Vagina (tissue), 2 donors: ENCODE measurements at places on chromosomes 3 and 15. TPM values are rescaled to one million over a fixed set of nuclear protein-coding genes. Genes with fewer than 3 reads are reported as not detected.

DNA sequence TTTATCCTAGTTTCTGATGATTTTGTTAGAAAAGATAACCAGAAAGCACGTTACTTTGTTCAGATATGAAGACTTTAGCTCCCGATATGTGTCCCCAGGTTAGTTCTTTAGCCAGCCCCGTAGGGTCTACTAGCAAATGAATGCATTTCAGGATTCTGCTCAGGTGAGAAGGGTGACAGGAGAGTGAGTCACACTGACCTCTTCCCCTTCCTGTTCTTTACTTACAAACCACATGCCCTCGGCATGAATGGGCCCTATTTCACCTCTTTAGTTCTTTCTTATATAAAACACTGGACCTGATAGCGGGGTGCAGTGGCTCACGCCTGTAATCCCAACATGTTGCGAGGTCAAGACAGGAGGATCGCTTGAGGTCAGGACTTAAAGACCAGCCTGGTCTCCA is 98.4 kb downstream of the SLC49A4 start:
- no peak for DNase-seq

The DPPA2 gene
- total RNA-seq, result not detected

DNA sequence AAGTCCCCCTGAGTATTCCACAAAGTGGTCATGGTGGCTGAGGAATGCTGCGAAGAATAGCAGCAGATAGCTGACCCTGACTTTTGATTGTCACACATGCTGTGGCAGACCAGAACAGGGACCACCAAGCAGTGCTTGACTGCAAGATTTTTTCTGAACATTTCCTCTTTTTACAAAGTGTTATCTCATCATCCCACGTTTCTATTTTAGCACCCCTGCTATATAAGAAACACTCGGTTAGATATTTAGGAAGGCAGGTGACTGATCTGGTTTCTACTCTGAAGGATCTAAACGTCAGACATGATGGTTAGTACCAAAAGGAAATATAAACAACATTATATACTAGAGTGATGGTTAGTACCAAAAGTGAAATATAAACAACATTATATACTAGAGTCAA is 9.1 kb downstream of the SLC25A26 start:
- DNase-seq, result no peak

GRCh38 chr3:123479891-123480290 is 31.0 kb upstream of the ADCY5 start:
- DNase-seq, result no peak

GRCh38 chr3:56003129-56003528 is 465.1 kb downstream of the ERC2 start:
- DNase-seq, result no peak

GRCh38 chr15:50485389-50485788 is 61.1 kb downstream of the USP50 start:
- DNase-seq, result no peak

The PLA2G4F gene
- total RNA-seq, result 35.1 TPM

The MYH15 gene
- total RNA-seq, result not detected

DNA sequence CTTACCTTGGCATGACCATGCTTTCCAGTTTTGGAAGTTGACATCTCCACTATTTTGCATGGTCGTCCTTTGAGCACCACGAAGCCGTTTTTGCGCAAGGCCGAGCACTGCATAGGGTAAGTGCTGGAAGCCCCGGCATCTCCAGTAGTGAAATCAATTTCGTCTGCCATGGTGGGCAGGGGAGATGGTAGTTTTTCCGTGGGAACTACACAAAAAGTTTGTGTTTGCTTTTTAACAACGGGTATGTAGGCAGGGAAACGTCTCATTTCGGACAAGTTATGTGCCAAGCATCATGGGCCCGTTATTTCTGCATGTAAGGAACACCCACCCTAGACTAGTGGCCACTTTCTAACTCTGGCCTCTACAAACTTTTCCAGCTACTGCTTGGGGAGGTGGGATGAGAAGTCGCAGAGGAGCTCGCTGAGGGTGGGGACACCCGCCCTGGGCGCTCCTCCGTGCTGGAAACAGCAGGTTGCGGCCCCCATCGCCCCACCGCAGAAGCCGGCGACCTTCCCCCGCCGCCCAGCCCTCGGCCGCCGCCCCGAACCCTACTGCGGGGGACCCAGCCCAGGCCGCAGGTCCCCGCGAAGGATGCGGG is 701 bp downstream of the EIF5A2 start:
- no peak for DNase-seq

- no peak for DNase-seq
Observed at GRCh38 chr3:106206146-106206545, 337.3 kb upstream of the CBLB start.

DNA sequence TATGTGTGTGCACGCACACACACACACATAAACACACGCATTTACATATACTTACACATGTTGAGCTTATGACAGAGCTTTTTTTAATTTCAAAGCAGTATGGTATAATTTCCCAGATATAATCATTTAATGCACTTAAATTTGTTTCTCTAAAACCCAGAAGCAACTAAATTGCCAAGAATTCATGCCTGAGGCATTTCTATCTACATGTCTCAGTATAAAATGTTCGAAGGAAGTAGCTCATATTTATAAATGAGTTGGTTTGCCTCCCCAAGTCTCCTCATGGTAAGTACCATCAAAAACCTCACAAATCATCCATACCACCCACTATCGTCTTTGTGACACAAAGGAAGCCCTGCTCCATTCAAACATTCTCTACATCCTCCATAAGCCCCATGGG is 130.6 kb downstream of the RPL22L1 start:
- no peak for DNase-seq

- no peak for DNase-seq
Observed at GRCh38 chr3:140529558-140529957, 148.3 kb upstream of the TRIM42 start.

DNA sequence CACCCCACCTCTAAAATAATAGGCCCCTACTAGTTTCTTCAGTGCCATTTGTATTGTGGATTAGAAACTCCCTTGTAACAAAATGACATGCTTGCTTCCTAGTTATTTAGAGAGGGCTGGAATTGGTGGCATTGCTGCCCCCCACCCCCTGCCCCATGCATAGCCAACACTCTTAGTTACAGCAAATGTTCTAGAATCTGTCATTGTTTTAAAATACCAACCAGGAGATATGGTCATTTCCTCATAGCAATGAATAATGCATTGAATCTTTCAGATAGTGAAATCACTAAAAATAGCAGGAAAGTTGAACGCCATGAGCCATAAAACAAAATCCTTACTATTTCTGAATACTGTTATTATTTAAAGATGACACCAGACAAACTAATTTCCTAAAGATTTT is 292.5 kb downstream of the ARPP21 start:
- DNase-seq, result no peak

GRCh38 chr15:72983801-72984545 is 68.3 kb upstream of the NEO1 start:
- DNase-seq, result no peak

- no peak for DNase-seq
Observed at GRCh38 chr3:151265166-151265565, 13.2 kb downstream of the P2RY14 start.

The RTP3 gene
- total RNA-seq, result not detected

- DNase-seq, result no peak
Observed at GRCh38 chr3:36319680-36320079, 60.6 kb upstream of the STAC start.

The JMJD7 gene
- 26.3 TPM for total RNA-seq

DNA sequence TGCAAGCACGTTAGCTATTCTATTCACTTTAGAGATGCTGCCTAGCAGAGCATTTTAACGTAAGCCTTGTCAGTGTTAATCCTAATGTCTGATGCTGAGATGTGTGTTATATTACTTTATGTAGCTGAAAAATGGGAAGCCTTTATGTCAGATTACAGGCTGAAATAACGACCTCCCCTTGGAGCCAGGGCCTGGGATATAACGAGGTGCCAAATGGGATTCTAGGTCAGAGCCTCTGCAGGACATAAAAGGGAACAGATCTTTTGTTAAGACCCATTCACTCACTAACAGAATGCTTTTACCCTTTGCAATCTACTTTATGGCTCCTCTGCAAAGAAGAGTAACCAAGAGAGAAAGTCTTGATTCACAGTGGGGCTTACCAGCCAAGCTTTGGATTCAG is 815.5 kb upstream of the CFAP20DC start:
- DNase-seq, result no peak

- no peak for DNase-seq
Observed at GRCh38 chr3:179091113-179091512, 19.5 kb upstream of the ZMAT3 start.

GRCh38 chr3:54841471-54841870 is 86.4 kb downstream of the LRTM1 start:
- DNase-seq, result no peak

The HIGD2B gene
- not detected for total RNA-seq

GRCh38 chr3:161217496-161217895 is 3.6 kb upstream of the NMD3 start:
- no peak for DNase-seq

DNA sequence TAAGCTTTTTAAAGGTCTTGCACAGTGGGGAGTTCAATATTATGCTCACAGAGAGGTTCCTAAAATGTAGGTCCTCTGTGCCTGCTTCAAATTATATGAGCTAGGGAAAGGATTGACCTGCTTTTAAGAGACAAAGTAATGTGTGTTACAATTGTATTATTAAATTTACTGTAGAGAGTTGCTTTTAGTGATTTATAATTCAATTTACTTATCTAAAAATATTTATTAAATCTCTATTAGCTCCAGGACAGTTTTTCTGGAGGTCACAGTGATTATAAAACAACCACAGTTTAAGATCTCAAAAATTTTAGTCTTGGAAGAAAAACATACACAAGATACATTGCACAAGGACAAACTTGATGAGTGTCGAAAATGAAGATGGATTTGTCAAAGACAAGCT is 665.7 kb upstream of the ARPP21 start:
- no peak for DNase-seq

- DNase-seq, result no peak
Observed at GRCh38 chr3:127823426-127823857, 1.1 kb upstream of the MGLL start.

- DNase-seq, result no peak
Observed at GRCh38 chr3:190124067-190124466, 3.4 kb upstream of the P3H2 start.

DNA sequence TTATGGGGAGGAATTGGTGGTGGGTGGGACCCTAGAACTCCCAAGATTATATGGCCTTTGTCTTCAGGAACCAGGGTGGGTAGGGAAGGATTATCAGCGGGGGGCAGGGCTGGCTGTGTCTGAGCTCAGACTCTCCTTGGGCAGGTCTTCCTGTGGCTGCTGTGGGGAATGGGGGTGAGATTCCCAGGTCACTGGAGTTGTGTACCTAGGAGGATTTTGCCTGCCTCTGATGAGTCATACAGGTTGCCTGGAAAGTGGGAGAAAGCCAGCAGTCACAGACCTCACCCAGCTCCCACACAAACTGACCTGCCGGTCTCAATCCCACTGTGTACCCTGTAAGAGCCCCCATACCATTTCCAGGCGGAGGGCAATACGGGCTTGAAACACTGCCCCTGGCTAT is 209.9 kb upstream of the CNTN3 start:
- no peak for DNase-seq

GRCh38 chr15:59250249-59250648 is 43.6 kb downstream of the LDHAL6B start:
- DNase-seq, result no peak

GRCh38 chr3:124879337-124879680 is 7.9 kb downstream of the ITGB5 start:
- DNase-seq, result no peak

DNA sequence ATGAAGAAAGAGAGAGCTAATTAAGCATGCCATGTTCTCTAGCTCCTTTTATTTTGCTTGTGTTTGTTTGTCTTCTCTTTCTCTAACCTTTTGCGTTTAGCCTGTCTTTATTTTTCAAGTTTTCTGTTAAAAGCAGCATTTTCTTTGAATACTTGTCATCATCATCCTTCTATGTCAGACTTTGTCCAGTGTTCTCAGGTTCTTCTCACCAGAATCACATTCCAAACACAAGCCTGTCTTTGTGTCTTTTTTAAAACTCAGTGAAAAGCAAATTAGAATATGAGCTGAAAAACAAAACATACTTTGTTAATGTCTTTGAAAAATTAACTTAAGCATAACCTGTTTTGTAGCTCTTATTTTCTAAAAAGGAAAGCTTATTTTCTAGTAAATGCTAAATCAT is 62.4 kb downstream of the LEKR1 start:
- DNase-seq, result no peak

The CHRM5 gene
- not detected for total RNA-seq

DNA sequence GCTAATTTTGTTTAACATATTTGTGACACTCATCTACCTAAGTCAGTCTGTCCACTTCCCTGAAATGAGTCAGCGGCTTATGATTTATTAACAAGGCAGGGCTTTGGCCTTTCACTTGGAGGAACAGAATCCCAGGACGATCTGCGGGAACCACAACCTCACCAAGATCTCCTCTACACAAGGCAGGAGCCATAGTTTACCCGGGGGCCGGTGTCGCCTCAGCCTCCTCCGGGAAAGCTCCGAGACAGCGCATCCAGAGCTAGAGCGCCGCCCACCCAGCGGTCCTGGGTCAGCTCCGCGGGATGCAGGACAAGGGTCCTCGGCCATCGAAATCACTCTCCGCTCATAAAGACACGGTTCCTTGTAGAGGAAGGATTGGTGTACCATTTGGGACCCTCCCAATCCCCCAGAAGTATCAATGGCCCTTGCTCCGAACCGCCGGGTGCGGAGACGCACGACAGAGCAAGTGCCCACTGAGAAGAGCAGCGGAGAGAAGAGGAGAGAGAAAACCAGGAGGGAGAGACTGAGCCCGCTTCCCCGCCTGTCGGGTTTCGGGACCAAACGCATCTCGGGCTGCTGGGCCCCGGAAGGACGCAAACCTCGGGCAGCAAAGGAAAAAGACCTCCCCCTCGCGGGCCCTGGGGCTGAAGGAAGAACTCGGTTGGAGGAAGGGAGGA is 13.1 kb upstream of the ALCAM start:
- DNase-seq, result no peak

DNA sequence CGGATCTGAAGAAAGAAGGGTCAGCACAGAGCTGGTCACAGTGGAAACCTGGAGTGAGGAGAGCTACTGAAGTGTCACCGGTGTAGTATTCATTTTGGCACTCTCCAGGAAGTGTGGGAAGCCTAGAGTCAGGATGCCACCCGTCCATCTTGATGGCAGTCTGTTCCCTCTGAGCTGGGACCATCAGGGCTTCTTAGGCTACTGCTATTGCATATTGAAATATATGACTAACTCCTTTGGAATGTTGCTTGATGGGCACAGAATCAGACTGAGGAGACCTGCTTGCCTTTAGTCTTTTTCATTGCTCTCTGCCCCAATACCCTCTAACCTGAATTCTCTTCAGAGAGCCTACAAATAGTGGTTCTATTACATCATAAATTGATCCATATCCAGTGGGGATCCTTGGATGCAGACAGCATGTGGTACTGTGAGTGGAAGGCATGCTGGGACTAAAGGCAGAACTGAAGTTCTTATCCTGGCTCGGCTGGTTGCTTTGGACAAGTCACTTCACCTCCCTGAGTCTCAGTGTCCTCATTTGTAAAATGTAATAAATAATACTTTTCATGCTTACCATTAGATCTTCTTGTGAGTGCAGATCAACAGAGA is 143.5 kb downstream of the PDE8A start:
- DNase-seq, result no peak

- DNase-seq, result no peak
Observed at GRCh38 chr15:79932447-79932846, 35.6 kb upstream of the MTHFS start.

GRCh38 chr3:58349792-58350626 is 17.3 kb downstream of the PXK start:
- no peak for DNase-seq
